ENCODE measurements at places on chromosomes 5 and 9.
A peak's percentile ranks its signal among the peaks of the same experiment; 100 is the strongest.

DNA sequence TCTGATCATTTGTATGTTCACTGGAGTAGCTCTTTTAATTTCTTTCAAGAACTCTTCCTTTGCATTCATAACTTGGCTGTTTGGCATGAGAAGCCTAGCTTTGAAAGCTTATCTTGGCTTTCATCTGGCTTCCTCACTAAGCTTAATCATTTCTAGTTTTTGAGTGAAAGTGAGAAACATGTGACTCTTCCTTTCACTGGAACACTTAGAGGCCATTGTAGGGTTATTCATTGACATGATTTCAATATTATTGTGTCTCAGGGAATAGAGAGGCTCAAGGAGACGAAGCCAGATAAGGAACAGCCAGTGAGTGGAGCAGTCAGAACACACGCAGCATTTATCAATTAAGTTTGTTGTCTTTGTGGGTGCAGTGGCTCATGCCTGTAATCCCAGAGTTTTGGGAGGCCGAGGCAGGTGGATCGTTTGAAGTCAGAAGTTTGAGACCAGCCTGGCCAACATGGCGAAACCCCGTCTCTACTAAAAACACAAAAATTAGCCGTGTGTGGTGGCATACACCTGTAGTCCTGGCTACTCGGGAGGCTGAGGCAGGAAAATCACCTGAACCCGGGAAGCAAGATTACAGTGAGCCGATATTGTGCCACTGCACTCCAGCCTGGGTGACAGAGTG lies 98.3 kb downstream of the UGCG start:
- peak; percentile 77 for DNase-seq

GRCh38 chr5:131763968-131764367 lies 32.8 kb downstream of the FNIP1 start:
- no peak for DNase-seq

- no peak for DNase-seq
Measured at GRCh38 chr9:97387936-97388684, 23.8 kb upstream of the TDRD7 start.

DNA sequence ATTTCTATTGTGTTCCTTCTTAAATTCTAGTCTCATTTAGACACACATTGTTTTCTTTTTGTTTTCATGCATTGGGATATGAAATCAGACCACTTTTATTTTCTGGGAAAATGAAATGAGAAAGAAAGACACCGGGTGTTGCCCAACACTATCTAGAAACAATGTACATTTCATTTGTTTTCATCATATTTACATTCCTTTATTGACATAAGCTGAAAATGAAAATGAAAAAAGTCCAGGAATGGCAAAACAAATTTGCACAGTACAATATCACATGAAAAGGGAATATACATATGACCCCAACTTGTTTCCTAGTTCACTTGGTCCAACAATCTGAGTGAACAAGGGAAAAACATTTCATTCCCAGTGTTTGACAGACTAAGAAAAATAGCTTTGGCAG lies 20.7 kb downstream of the IFNE start:
- no peak for DNase-seq

DNA sequence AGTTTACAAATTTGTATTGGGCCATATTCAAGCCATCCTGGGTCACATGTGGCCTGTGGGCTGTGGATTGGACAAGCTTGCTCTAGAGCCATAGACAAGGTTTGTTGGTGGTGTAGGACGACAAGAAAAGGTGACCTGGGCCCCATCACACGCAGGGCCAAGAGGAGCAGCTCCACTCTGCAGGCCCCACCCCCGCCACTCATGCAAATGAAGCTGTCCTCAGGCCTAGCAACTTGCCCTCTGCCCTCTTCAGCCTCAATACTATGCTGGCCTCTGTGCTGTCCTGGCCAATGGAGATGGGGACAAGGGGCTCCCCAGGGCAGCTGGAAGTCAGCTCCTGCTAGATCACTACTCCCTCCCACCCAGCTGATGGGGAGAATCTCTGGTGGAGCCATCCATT lies 55.2 kb upstream of the TMEM252 start:
- DNase-seq, result no peak

- DNase-seq, result no peak
Measured at GRCh38 chr9:33351547-33351946, 50.8 kb downstream of the AQP7 start.

DNA sequence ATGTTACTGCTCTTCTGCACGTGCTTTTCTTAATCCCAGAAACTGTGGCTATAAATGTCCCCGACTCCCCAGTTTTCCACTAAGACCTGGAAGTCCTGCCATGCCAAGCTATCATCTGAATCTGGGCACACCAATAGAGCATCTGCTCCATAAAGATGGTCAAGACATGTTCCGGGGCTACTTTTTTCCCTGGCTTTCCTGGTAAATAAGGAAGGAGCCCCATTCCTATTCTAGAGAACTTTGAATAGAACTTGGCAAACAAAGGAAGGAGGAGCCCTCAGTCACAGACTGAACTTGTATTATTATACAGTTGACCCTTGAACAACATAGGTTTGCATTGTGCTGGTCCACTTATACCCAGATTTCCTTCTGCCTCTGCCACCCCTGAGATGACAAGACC lies 182.9 kb downstream of the CCDC192 start:
- no peak for DNase-seq

GRCh38 chr9:28981711-28982110 lies 1408.4 kb upstream of the C9orf72 start:
- no peak for DNase-seq

- DNase-seq, result no peak
Measured at GRCh38 chr9:126877418-126877817, 17.0 kb downstream of the ZBTB34 start.

DNA sequence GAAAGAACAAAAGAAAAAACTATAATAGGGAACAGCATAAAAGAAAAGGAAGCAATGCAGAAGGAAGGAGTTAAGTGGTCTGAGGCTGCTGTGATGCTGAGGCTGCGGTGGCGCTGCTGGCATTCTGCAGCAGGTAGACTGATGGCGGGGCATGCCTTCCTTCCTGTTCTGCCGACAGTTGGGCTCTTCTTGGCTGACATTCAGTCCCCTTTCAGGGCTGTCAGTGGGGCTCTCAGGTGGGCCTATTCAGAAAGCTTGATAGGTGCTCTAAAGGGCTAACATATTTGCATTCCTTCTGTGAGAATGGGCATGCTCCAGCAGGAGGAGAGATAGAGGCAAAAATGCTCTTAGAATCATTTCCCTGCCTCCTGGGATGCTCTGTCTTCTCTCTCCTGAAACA lies 5.1 kb upstream of the CLINT1 start:
- DNase-seq, result no peak

DNA sequence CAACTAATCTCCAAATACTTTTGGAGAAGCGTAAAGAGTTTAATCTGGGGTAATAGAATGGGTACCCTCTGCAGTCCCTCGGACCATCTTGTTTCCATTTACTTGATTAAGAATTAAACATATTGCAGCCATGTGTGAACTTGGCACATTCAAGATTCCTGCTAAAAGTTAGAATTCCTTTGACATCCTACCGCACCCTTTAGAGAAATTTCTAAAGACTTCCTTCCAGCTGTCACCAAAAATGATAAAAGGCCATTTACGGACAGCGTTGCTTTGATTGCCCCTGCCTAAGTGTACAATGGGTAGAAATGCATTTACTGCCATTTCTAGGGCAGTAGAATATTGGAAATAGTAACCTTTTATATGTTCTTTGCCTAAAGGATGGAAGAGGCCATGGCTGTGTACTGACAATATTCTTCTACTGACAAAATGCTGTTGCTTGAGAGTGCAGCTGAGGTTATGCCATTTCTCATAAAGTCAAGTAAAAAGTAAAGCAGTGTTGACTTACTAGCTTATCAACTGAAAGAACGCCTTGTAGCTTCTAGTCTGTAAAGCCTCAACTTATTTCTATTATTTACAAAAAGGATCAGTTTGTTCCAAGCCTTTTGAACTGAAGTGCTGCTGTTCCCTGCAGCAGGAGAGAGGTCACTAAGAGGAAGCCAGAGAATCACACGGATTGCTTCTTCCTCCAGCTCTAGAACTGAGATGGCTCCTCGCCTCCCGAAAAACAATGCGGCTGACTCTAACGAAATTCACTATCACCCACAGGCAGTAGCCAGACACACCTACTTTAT lies 139.8 kb upstream of the BASP1 start:
- DNase-seq, result no peak

DNA sequence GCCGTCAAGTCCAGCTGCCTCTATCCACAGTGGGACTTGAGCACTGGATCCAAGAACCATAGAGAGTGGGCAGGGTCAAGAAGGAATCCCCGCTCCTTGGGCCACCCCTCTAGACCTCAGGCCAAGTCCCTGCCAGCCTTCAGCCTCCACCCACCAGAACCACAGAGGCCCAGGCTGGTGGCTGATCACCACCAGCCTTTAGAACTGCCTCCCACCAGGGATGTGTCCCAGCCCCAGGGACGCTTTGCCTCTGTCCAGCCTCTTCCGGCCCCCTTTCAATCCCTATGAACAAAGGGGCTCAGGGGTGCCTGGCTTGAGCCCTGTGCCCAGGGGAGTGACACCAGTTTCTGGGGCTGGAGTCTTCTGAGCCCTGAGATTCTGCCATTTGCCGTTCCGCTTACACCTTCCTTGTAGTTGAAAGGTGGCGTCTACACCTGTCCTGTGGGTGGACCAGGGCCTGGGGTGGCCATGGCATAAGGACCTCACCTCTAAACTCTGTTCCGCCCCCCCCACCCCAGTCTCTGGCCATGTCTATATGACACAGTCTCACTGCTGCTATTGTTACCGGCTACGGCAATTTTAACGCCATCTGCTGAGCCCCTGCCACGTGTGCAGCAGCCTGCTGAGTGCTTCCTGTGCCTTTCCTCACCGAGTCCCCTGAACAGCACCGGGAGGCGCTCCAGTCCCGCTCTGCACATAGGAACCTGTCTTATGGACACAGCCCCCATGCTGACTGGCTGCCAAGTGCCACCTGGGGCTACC lies 35.7 kb upstream of the ORM1 start:
- DNase-seq, result no peak

DNA sequence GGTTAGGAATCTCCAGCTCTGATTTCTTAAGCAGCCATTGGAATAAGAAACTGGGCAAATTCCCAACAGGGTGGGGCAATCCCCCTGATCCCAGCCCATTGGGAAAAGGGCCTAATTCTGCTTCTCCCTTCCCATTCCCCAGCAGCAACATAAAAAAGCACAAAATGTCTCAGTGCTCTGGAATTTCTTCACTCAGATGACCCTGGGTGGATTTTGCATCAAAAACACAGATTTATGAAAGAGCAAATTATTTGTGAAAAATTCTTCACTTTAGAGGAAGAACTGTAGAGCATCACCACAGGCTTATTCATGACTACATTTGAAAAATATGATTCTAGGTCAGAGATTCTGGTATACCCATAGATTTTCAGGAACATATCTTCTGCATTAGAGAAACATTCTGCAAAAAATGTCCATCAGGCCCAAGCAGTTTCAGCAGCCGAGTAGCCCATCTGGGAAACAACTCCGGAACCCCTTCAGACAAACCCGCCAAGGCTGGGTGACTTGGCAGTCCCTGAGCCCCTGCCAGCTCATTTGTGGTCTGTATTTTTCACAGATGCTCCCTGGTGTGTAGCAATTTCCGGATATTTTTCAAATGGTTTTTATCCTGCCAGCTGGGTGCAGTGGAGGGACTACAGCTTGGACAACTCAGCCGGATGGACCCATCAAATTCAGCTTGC lies 102.1 kb upstream of the RANBP3L start:
- no peak for DNase-seq

DNA sequence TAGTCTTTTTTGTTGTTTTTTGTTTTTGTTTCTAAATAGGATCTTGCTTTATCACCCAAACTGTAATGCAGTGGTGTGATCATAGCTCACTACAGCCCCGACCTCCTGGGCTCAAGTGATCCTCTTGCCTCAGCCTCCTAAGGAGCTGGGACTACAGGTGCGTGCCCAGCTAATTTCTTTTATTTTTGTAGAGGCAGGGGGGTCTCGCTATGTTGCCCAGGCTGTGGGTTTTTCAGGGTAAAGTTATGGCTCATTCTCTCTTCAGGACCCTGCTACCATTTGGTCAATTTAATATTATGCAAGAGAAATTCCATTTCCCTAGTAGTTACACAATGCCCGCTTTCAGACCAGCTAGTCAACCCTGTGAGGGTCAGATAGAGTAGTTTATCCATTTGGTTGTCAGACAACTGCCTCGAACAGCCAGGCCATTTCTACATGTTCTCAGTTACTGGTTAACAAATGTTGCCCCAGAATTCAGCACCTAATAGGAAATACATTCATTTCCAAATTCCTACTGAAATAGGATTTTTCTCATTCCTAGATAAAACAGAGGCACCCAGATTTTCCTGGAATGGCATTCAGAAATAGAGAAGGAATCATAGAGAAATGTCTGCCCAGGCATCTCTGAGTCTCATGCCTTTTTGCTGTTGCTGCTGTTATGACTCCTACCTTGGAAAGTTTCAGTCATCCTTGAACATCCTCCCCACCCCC lies 6.4 kb upstream of the GLIS3 start:
- DNase-seq, result no peak

- DNase-seq, result no peak
Measured at GRCh38 chr5:94442991-94443390, 175.4 kb downstream of the KIAA0825 start.

GRCh38 chr9:131096269-131097125 lies at the start of gene AIF1L:
Gene AIF1L (plus strand): TSS chr9:131096531. CDS start chr9:131096630, 99 bp downstream.
- DNase-seq, result peak; percentile 41

DNA sequence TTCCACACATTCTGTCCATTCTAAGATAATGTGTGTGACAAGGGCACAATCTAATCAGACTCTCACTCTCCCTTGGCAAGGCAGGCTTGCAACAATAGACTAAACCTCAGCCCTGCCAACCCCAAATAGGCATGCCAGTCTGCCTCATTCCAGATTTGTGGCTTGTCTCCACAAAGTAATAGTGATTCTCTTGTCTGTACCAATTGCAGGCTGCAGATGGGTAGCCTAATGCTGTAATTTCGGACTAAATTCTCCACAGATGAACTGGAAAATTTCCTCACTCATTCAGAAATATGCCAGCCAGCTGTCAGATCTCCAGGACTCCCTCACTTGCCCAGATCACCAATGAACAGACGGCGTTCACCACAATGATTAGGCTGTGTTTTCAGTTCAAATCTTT lies 413.6 kb downstream of the ELAVL2 start:
- no peak for DNase-seq

DNA sequence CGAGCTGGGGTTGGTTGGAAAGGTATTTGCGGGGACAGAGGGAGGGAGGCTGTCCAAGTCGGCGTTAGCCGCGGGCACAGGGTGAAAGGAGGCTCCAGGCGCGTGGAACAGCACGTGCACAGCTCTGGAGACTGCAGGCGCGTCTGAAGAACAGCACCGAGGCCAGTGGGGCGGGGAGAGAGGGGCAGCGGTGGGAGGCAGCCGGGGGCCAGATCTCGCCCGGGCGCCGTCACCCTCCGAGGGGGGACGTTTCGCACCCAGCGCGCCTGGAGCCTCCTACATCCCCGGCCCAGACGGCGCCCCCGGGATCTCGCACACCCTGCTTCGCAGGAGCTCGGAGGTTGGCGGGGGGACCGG lies 79.6 kb downstream of the NTNG2 start:
- no peak for DNase-seq

DNA sequence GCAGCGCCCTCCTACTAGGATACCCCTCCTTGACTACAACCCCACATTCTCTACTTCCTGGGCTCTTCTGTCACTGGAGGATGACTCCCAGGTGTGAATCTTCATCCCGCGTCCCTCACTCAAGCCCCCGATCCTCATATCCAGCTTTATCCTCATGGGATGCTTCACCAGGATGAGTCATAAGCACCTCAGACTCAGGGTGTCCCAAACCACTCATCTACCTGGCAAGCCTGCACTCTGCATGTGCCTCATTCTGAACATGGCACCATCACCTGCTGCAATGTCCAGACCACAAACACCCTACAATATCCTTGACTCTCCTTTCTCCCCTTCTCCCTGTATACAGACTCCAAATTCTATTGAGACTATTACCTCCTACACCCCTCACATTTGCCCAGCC lies 1.5 kb upstream of the TGFBI start:
- DNase-seq, result no peak
